ENCODE measurements at places on chromosomes 6 and 20.
A peak's percentile ranks its signal among the peaks of the same experiment; 100 is the strongest.

- no peak for DNase-seq
Observed at GRCh38 chr20:24909861-24910260, 39.2 kb upstream of the CST7 start.

GRCh38 chr6:143940011-143940597 is 68.0 kb downstream of the PLAGL1 start:
- DNase-seq, result no peak

DNA sequence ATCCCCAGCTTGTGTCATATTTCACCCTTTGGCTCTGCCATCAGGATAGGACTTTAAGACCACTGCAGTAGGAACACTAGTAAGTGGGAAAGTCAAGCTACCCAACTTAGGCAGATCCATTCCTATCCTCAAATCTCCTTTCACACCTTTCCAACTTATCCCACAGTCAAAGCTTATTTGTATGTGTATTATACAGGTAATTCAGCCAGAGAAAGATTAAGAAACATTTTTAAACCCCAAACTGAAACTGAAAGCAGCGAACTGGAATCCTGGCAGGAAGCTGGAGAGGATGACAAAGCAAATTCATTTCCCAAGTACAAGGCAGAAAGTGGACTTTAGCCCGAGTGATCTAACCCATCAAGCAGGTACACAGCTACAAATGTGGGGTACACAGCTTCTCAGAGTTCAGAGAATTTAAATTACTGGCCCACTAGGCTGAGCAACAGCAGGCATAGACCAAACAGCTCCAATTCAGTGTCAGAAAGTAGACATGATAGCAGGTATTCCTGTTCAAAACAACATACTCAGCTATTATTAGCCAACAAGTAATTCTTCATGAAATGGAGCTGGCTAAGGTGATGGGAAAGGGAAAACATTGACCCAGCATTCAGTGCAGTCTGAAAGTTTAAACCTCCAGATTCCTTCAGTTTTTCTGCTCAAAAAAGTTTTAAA is 39.1 kb downstream of the ILRUN start:
- peak; percentile 89 for DNase-seq

- DNase-seq, result no peak
Observed at GRCh38 chr6:65091561-65091960, 615.5 kb downstream of the EYS start.

DNA sequence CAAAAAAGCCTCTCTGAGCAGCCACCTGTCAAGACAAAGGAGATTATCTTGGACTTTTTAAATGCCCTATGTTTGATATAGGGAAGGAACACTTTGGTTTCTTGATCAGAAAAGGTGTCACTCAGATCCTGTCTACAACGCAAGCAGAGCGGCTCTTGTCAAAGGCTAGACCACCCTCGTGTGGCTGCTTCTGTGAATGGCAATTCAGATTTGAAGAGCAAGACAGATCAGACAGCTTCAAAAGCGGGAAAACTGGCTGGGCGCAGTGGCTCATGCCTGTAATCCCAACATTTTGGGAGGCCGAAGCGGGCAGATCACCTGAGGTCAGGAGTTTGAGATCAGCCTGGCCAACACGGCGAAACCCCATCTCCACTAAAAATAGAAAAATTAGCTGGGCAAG is 10.1 kb upstream of the NXT1 start:
- peak; percentile 41 for DNase-seq

DNA sequence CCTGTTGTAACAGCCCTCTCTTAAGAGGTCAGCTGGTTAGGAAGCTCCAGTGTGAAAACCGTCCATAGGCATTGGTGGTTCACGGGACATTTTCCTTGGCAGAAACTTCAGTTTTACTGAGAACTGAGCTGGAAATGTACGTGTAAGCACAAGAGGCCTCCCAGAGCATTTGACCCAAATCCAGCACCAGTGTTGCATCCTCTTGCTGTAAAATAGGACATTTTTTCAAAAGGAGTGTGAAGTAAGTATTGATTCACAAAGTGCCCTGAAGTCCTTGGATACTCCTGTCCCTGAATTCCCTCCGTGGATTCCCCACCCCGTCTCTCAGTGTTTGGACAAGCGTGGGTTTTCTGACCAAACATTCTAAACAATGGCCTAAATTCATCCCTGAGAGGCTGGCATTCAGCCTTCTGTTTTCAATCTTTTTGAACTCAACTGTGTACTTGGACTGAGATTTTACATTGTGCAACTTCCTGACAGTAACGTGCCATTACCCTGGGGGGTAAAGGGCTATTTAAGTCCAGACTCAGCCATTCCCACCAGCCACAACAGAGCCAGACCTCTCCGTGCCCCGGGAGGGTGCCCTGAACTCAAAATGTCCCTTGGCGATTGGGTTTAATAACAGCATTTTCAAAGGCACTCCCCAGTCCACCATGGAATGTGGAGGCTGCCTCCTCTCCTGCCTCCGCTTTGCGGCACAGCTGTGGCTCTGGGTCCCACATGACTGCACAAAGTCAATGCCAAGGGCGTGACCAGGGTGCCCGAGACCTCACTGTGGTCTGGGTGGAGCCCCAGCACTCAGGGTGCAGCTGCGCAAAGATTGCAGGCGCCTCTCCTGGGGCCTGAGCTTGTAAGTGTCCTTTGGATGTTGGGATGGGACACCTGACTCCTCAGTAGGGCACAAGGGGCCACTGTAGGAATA is 92.7 kb upstream of the AFDN start:
- DNase-seq, result peak; percentile 65

DNA sequence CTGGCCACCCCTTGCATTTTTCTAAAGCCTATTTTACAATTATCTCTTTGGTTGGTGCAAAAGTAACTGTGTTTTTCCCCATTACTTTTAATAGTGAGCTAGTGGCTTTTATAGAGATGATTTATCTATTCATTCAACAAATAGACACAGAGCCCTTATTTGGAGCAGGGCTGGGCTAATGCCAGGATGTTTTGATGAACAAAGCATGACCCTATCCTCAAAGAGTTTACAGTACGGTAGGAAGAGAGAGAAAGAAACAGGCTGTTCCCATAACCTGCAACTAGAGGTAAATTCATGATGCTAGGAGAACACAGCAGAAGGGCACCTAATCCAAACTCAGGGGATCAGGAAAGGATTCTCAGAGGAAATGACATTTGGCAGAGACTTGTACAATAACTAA is 37.3 kb upstream of the UST start:
- DNase-seq, result peak; percentile 21

- peak; percentile 60 for DNase-seq
Observed at GRCh38 chr20:53963635-53964034, 106.8 kb downstream of the BCAS1 start.

GRCh38 chr6:108872575-108872974 is 24.4 kb downstream of the ARMC2 start:
- DNase-seq, result no peak

- no peak for DNase-seq
Observed at GRCh38 chr20:49567421-49568277, at the start of gene PTGIS. Gene PTGIS, minus strand, starts transcription at chr20:49568137. Its CDS starts 21 bp downstream, at chr20:49568116.

DNA sequence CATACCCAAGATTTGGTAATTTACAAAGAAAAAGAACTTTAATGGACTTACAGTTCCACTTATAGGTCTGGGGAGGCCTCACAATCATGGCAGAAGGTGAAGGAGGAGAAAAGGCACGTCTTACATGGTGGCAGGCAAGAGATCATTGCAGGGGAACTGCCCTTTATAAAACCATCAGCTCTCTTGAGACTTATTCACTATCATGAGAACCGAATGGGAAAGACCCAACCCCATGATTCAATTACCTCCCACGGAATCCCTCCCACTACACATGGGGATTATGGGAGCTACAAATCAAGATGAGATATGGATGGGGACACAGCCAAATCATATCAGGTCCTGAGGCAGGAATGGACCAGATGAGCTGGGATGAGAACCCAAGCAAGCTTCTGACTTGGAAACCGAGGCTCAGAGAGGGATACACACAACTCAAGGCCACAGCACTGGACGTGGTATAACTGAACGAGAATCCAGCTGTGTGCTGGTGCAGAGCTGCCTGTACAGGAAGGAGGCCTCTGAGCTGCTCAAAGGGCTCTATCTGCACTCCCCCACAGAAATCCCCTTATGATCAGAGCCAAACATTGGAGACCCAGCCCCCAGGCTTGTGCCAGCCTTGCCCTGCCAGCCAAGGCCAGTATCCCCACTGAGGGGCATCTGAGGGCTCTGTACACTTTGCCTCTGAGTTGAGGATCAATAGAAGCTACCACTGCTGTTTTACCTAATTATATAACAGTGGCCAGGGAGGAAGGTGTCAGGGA is 137.8 kb downstream of the CEBPB start:
- DNase-seq, result no peak

GRCh38 chr6:132893772-132894490 is 79.6 kb downstream of the RPS12 start:
- peak; percentile 31 for DNase-seq

DNA sequence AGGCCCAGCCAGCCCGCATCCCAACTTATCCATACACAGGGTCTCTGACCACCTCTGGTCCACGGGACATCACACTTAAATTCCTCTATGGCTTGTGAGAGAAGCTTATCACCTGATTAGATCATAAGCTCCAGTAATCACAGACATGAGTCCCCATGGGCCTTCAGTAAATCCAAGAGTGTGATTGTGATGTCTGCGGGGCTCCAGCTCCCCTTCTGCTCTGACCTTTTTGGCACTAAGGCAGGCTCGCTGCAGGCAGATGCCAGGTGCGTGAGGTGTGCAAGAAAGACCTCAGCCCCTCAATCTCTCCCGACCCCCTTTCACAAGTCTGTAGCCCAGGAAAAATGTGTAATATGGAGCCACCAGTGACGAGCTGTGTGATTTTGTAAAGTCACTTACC is 127.6 kb upstream of the DUSP22 start:
- DNase-seq, result no peak

DNA sequence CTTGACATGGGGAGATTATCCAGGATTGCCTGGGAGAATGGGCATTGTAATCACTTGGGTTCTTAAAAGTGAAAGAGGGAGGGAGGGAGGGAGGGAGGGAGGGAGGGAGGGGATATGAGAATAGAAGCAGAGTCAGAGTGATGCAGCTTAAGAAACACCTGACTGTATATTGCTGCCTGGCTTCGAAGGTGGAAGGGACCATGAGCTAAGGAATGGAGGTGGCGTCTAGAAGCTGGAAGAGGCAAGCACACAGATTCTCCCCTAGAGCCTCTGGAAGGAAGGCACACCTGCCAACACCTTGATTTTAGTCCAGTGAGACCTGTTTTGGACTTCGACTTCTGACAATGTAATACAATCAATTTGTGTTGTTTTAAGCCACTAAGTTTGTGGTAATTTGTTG is 78.4 kb downstream of the PRL start:
- DNase-seq, result no peak

- no peak for DNase-seq
Observed at GRCh38 chr6:45652416-45652815, 274.7 kb upstream of the SUPT3H start.

GRCh38 chr20:6055981-6056569 is 2.2 kb upstream of the LRRN4 start:
- DNase-seq, result no peak

DNA sequence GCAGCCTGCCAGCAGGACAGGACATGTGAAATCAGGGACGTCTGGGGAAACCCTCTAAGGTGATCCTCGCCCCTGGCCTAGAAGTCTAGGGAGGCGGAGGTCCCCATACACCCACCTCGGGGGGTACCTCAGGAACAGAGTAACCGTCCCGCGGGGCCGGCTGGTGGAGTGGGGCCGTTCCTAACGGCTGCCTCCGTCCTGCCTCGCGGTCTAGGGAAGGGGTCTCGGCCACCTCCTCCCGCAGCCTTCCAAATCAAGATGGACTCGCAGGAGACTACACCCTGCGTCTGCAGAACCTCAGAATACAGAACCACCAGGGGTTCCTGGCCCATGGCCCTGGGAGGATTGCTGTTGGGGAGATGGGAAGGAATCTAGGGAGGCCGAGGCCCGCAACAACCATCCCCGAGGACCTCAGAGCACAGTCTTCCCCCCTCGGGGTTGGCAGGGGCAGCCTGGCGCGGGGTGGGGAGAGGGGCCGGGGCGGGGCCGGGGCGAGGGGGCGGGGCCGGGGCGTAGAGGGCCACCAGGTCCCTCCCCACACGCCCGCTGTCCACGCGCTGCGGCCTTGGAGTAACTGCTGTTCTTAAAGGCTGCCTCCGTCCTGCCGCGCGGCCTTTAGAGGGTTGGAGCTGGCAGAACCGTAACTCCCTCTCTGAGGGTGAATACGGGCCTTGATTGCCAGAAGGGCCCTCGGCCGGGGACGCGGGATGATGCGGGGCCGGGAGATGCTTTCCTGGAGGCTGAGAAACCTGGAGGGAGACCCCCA is 89.0 kb upstream of the MLN start:
- DNase-seq, result no peak

DNA sequence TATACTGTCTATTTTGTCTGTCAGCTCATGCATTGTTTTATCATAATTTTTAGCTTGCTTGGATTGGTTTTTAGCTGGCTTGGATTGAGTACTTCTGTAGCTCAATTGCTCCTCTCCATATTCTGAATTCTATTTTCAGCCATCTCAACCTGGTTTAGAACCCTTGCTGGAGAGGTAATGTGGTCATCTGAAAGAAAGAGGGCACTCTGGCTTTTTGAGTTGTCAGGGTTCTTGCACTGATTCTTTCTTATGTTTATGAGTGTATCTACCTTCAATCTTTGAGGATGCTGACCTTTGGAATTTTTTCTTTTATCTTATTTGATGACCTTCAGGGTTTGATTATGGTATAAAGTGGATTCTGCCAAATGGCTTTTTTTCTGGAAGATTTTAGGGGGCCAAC is 632.7 kb upstream of the ID4 start:
- no peak for DNase-seq

DNA sequence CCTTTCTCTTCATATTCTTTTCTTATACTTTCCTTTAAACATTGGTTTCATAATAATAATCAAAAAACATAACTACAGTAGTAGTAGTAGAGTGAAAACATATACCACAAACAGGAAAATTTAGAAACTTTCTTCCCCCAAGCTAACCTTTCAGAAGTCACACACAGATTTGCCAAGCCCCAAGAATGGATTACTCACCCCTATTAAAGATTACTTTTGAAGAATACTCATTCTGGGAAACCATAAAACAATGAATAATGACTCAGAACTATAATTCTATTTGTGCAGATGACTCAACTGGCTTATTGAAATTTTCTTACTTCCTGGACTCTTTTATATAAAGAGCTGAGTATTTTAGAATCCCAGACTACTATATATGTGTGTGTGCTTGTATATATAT is 119.4 kb upstream of the GJE1 start:
- no peak for DNase-seq

GRCh38 chr6:118589186-118589585 is 41.1 kb downstream of the PLN start:
- no peak for DNase-seq

GRCh38 chr20:20465252-20465651 is 97.3 kb downstream of the INSM1 start:
- DNase-seq, result no peak

DNA sequence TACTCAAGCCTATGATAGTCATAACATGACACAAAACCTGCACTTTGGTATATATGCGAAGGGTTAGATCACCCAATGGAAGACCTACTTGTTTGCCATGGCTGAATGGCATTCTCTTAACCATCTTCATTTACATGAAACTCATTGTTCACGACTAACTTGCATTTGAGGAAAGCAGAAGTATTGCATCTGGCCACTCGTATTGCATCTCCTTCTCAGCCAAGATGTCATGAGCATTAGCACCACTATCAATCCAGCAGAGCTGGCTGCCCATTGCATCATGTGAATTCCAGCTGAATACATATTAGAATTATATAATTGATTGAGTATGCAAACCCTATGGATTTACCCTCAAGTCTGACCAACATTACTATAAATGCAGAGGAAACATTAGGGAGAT is 390.2 kb downstream of the LAMA2 start:
- DNase-seq, result no peak

Data from skin of body (tissue), 3 donors.